ENCODE measurements at places on chromosomes 11 and 22.

DNA sequence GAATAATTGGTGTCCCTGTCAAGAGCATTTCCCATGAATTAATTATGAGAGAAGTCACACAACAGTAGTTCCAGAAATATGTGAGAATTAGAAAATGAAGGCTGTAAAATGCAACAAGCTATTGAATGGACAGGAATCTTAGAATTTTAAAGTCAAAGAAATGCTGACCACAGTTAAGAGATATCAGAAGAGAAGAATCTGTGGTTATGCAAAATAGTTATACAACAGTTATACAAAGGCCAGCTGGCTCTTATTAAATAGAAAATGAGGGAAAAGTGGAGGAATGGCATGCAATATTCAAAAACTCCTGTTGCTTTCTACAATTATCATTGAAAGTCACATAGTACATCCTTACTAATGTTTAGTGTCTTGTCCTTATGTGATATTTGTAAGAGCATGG, 27.4 kb downstream of the CASP12 start:
- peak; percentile 71 for DNase-seq

GRCh38 chr11:65130631-65131416, 3.5 kb downstream of the SYVN1 start:
- no peak for DNase-seq

- no peak for DNase-seq
Observed at GRCh38 chr11:127574478-127574877, 573.9 kb upstream of the KIRREL3 start.

GRCh38 chr11:10005955-10006525, 288.0 kb downstream of the SBF2 start:
- no peak for DNase-seq

- no peak for DNase-seq
Observed at GRCh38 chr22:44171561-44171960, 9.2 kb upstream of the PARVG start.

- peak; percentile 77 for DNase-seq
Observed at GRCh38 chr11:66326261-66327111, 9.6 kb upstream of the CD248 start.

- no peak for DNase-seq
Observed at GRCh38 chr11:62444835-62445234, 26.0 kb downstream of the SCGB1A1 start.
